ENCODE measurements at places on chromosomes 7 and 10. TPM values are rescaled to one million over a fixed set of nuclear protein-coding genes. Genes with fewer than 3 reads are reported as not detected.

GRCh38 chr10:131825960-131826650 is 74.7 kb upstream of the PPP2R2D start:
- no peaks in the 10 kb centered on the region for H3K36me3 ChIP-seq
- H3K4me1 ChIP-seq: no peaks in the 10 kb centered on the region
- H3K4me3 ChIP-seq: no peak overlapping the region

- no peak overlapping the region for H3K4me3 ChIP-seq
- H3K27ac ChIP-seq: no peak overlapping the region
- no peaks in the 10 kb centered on the region for H3K36me3 ChIP-seq
- H3K4me1 ChIP-seq: no peaks in the 10 kb centered on the region
Observed at GRCh38 chr7:44153948-44154335, 12.8 kb upstream of the MYL7 start.

DNA sequence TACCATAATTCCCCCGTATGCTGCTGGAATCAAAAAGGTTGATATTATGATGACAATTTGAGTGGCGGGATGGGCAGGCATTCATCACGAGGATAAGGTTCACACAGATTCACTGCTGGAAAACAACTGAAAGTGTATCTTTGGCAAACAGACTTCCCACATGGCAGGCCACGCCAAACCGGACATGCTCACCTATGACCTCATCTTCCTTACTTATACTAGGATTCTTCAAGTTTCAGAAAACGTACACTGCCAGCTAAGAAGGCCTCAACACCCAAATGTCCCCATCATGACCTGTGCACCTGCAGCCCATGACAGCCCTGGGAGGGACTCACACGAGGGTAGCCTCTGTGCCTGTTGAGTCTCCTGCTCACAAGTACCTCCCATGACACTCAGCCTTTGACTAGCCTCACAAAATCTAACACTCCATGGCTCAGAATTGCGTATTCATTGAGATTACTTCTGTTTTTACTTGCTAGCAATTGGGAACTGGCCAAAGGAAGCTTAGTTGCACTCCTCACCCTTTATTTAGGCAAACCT is 259.0 kb upstream of the GHITM start:
- H3K36me3 ChIP-seq: no peaks in the 10 kb centered on the region
- DNase-seq: no peak
- H3K4me3 ChIP-seq: no peak overlapping the region

DNA sequence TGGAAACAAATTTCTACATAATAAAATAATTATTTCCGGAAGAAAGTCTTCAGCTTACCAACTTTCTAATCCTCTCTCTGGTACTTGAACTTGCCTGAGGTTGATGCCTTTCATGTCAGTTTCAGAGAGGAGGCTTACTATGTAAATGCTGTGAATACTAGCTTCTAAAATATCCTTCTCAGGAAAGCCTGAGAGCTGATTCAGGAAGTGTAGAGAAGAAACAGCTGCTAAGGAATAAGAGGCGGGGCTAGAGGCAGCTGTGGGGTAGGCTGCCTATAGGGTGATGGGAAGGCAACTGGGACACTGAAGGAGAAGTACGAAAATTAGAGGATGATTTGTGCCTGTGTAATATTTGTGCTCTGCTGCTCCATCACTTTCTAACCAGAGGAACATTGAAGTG is 69.3 kb downstream of the AVL9 start:
- H3K4me3 ChIP-seq: no peak overlapping the region
- H3K27ac ChIP-seq: no peak overlapping the region
- no peaks in the 10 kb centered on the region for H3K27me3 ChIP-seq
- peaks cover 20% of the 10 kb centered on the region for H3K36me3 ChIP-seq

DNA sequence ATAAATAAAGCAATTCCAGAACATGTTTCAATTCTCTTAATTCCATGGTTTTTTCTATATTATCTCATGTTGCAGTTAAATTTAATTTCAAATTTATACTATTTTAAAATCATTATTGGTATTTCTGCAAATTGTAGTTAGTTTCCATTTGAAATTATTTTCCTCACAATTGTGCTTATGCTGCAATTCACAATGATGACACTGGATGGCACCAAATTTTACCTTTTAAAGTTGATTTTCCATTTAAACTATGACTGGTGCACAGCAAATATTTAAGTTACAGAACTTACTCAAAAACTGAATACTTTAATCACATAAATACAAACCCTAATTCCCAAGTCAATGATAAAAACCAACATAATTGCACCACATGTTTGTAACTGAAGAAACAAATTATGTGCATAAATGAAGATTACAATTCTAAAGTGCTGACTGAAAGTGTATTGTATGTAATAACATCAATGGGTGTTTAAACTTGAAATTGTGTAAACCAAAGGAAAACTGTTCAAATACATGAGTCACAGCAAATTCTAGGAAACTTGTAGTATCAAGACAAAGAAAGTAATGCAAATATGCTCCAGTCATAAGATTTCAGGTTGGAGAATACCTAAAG is 75.3 kb upstream of the AASS start:
- H3K27ac ChIP-seq: no peak overlapping the region
- no peak overlapping the region for H3K4me3 ChIP-seq
- no peaks in the 10 kb centered on the region for H3K27me3 ChIP-seq
- no peaks in the 10 kb centered on the region for H3K4me1 ChIP-seq
- H3K36me3 ChIP-seq: no peaks in the 10 kb centered on the region

DNA sequence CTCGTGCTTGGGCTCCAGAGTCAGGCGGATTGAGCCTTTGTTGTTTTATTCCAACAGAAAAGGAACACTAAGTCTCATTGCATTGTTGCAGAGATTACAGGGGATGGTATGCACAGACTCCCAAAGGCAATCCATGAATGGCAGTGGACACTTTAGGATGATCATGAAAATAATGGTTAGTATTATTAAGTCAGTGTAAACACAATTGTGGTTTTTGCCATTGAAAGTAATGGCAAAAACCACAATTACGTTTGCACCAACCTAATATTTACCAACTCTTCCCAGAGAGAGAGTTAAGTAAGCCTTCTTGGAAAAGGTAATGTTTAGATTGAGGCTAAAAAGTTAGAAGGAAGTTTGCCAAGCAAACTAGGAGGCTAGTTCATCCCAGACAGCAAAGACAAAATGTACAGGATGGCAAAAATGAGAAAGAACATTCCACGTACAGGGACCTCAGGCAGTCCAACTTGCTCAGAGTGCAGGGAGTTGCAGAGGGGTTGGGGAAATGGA is 72.9 kb upstream of the AMPH start:
- no peak for DNase-seq
- H3K36me3 ChIP-seq: no peaks in the 10 kb centered on the region
- H3K27me3 ChIP-seq: peaks cover 8% of the 10 kb centered on the region
- H3K4me3 ChIP-seq: no peak overlapping the region

Gene IFIT1
- 42.9 TPM for total RNA-seq

All from activated CD4-positive, alpha-beta T cell treated with anti-CD3 and anti-CD28 coated beads, Interleukin-2, amount 10 ng/mL, durations not matched to agents 7 days and 5 days (primary cell).